Activated CD4-positive, alpha-beta T cell treated with anti-CD3 and anti-CD28 coated beads, Interleukin-2, amount 10 ng/mL, durations not matched to agents 7 days and 5 days (primary cell): ENCODE measurements at places on chromosomes 7 and 10.

DNA sequence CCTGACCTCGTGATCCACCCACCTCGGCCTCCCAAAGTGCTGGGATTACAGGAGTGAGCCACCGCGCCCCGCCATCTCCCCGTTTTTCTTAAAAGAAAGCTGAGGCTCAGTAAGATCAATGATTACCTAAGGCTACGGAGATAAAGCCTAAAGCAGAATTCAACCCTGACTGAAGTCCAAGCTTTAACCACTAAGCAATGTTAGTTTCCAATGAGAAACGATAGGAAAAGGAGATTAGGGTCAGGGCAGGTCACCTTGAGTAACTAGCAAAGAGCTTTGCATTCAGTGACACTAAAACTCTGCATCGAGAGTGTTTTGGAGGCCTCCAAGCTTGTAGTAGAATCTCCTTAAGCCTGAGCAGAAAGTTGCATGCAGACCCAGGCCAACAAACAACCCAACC, 17.6 kb upstream of the PRXL2A start:
- no peak for DNase-seq

DNA sequence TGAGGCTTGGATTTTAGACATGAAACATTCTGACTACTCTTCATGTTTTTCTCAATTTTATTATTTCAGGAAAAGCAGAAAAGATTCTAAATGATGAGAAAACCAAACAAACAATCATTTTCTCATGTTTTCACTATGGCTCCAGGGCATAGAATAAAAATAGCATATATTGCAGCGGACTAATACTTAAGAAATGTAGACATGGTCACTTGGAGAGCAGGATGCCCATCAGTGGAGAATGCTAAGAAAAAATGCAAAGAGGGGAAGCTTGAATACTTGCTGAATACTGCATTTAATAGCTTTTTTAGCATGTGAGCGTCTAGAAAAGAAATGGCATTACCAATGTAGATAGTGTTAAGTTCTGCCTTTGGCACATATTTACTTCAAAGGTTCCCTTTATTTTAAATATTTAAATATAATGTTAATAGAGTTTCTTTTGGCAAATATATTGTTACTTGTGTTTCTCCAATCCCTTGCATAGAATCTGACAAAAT, 107.9 kb downstream of the PPP1R17 start:
- DNase-seq: no peak

GRCh38 chr10:100232101-100232500, 2.7 kb upstream of the CHUK start:
- DNase-seq: no peak

DNA sequence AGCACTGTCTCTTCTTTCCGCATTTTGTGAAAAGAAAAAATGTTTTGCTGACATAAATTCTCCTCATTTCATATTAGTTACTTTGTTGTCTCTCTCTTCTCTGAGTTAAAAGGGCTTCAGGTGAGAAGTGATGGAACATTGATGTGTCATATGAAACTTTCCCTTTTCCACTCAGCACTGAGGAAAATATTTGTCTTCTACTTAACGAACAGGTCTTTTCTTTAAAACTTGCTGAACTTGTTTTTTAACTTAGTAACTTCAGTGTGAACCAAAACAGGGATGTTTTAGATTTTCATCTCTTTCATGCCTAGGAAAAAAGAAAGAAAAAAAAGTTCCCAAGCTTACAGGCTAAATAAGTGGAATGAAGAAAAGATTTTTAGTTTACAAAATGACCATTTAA, 19.0 kb upstream of the TSPAN12 start:
- DNase-seq: no peak

- peak; percentile 86 for DNase-seq
Measured at GRCh38 chr10:8060010-8060703, 5.7 kb downstream of the GATA3 start.

- no peak for DNase-seq
Measured at GRCh38 chr10:69049566-69049961, 38.3 kb upstream of the SRGN start.
